ENCODE measurements at places on chromosomes 3 and 15. TPM values are rescaled to one million over a fixed set of nuclear protein-coding genes. Genes with fewer than 3 reads are reported as not detected.
A peak's percentile ranks its signal among the peaks of the same experiment; 100 is the strongest.

DNA sequence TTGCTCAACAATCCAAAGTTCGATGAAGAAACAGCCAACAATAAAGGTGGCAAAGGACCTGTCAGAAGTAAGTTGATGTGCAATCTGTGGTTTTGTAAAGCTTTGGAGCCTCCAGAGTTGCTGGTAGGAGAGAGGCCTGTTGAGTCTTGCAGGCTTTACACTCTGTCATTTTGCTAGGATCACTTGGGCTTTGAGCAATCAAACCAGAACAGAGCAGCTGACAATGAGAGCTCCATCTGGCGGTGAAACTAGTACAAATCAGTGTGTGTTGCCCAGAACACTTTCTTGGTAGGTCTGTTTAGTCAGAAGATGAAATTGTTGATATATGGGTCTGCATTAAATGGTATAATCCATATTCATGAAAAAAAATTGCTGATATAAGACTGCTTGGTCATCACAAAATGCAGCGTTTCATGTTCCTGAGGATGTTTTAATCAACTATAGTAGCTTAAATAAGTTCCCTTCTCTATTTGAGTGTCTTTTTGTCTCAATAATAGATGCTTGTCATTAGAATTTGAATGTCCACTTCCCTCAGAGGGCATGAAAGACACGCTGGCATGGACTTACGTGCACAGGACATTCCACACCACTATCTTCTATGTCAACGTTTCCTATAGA, 25.7 kb downstream of the TMOD2 start:
- DNase-seq = peak; percentile 41

DNA sequence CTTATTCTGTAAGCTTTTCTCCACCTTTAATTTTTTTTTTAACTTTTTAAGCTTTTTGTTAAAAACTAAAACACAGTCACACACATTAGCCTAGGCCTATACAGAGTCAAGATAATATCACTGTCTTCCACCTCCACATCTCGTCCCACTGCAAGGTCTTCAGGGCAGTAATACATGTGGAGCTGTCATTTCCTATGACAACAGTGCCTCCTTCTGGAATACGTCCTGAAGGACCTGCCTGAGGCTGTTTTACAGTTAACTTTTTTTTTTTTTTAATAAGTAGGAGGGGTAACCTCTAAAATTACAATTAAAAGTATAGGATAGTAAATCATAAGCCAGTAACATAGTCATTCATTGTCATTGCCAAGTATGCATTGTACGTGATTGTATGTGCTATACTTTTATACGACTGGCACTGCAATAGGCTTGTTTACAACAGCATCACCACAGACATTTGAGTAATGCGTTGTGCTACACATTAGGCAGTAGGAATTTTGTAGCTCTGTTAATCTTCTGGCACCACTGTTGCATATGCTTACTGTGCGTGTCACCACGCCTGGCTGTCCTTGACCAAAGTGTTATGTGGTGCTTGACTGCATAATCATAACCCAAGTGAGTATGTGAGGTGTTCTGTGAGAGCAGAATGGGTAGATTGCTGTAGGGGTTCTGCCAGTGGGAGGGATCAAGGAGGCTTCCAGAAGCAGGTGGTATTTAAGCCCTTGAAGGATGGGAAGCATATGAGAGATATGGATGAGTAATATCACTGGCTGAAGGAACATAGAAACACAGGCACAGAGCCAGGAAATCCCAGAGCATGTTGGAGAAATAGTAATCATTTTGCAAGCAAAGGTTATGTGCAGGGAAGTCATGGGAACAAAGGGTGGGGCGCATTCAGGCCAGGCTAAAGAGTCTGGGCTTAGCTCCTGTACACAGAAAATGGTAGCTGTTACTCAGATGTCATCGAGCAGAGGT, 18.3 kb downstream of the FBXO22 start:
- DNase-seq = peak; percentile 80

The RTP4 gene
- 1.6 TPM for total RNA-seq

DNA sequence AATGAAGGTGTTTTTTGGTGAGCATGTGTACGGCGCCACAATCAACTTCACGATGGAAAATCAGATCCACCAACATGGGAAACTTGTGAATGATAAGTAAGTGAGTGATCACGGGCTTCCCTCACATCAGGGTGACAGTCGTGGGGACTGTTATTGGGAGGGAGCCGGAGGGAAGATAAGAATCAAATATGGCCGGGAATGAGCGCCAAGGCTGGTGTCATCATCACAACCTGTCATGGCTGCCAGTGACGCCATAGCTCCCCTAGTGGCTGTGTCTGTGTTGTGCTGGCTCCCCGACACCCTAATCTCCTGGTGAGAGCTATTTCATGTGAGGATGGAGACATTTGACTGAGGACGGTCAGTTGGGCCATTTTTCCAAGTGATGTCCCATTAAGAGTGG, 168.5 kb downstream of the SV2B start:
- DNase-seq = no peak

DNA sequence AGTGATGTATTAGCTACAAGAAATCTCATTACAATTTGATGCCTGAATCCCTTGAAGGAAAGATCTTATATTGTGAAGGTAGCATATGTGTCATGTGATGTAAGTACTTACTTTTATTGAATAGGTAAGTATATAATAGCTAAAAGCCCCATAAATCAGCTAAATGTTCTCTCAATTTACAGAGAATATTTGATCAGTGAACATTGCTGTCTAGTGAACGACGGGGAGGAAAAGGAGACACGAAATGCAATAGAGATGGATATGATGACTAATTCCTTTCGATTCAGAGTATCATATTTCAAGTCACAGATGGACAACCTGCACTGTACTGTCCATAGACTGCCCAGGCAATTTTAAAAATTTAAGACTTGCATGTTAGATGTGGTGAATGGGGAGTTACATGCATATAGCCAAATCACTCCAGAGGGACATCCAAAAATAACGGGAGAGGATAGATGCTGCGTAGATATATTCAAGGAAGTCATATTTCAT, 462.1 kb upstream of the CDIN1 start:
- no peak for DNase-seq

The MOBP gene
- not detected for total RNA-seq

The P2RY12 gene
- not detected for total RNA-seq

DNA sequence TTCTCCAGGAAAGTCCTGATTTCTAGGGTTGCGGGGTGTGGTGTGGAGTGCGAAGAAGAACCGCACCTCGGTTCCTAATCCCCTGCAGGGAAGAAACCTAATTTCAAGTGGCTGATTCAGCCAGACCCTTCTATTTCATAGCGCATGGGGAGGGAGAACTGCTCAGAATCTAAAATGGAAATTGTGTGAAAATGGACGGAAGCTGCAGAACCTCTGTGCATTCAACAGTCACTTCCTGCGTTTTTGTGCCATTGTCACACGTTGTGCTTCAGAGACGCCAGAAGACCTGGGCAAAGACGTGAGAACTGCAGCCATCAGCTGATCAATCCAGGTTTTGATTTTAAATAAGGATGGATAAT, 1.2 kb downstream of the SIDT1 start:
- no peak for DNase-seq

DNA sequence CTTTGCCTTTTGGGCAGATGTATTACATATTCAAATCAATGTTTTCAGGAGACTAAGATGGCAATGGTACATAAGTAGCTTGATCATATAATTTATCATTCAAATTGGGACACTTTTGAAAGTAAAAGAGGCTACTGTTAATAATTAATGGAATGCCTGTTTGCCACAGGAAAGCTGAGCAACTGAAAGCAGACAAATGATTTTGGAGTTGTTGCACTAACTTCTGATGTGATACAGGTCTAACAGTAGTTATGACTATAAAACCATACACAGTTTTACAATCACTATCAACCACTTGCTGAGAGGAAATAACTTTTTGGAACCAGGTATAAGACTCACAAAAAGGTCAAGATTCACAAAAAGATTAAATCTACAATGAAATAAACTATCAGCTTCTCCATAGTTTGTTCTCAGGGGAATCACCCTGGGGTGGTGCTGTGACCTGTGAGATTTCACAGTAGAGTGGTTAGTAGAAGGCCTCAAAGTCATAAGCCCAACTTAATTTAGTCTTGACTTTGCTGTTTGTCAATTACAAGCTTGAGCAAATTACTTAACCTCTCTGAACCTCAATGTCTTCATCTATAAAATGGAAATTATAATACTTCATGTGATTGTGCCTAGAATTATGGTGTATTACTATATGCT, 42.7 kb downstream of the HHLA2 start:
- DNase-seq = no peak

DNA sequence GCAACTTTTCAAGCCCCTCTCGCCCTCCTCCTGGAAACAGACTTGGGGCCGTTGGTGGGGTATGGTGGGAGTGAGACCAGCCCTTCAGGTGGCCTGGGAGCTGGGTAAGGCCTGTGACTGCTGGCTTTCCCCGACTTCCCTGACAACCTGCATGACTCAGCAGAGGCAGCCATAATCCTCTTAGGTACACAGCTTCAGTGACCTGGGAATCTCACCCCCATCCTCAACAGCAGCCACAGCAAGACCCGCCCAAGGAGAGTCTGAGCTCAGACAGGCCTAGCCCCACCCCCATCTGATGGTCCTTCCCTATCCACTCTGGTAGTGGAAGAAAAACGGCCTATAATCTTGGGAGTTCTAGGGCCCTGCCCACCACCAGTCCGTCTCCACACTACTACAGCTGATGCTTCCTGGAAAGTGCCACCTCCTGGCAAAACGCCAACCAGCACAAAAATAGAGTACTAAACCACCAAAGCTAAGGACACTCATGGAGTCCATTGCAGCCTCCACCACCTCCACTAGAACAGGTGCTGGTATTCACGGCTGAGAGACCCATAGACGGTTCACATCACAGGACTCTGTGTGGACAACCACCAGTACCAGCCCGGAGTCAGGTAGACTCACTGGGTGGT, 13.1 kb upstream of the SLC27A2 start:
- no peak for DNase-seq

The DUOX1 gene
- not detected for total RNA-seq

The WDR93 gene
- total RNA-seq = not detected

DNA sequence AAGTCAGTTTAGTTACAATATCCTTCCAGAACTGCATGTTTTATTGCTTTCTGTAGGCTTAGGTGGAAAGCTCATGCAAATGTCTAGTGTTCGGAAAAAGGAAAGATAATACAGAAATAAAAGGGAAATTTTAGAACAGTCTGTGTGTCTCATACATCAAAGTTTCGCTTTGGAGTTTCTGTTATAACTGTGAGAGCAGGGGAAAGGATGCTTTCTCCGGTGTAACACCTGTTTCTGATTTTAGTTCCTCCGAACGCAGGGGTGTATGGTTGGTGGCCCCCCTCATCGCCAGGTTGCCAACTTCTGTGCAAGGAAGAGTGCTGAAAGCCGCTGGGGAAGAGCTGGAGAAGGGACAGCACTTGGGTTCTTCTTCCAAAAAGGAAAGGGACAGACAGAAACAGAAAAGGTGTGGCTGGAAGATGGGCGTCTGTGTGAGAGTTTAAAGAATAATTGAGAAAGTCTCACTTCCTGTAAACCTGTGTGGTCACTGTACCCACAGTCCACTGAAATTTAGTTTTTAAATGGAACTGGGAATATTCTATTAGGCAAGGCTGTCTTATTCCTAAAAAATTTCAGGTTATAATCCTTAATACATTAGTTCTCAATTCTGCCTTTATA, 6.7 kb downstream of the P2RY12 start:
- no peak for DNase-seq

The ERC2 gene
- not detected for total RNA-seq

DNA sequence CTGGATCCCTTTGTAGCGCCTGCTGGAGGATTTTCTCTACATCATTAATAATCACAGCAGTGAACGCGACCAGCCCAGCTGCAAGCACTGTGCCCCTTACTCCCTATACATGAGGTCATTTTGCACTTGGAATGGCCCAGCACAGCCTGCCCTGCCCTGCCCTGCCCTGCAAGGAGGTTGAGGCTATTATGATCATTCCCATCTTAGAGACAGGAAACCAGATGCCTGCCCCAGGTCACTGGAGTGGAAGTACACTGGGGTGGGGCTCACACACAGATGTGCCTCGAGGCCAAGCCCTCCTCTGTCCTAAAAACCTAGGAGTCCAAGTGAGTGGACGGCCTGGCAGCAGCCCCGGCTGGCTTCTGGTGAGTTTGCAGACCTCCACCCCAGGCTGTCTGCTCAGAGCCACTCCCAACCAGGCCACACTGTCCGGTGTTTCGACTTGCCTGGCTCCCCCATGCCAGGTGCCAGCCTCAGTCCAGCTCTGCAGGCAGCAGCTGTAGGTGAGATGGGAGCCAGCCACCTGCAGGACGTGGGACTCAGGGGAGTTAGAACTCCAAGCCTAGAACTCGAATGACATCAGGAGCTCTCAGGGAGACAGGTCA, 30.4 kb upstream of the SEC61A1 start:
- no peak for DNase-seq

- DNase-seq = no peak
These were observed 472.9 kb upstream of the THBS1 start for GRCh38 chr15:39108021-39108420.

GRCh38 chr3:51547274-51547673, 8.8 kb downstream of the RAD54L2 start:
- no peak for DNase-seq

- no peak for DNase-seq
These were observed 13.1 kb upstream of the CYP11A1 start for GRCh38 chr15:74380361-74381189.

Data from MG63 (cell line).